Endothelial cell of umbilical vein (primary cell): ENCODE measurements at places on chromosomes 6 and 20. TPM values are rescaled to one million over a fixed set of nuclear protein-coding genes. Genes with fewer than 3 reads are reported as not detected.

HELZ2 gene
- polyA plus RNA-seq = 10.6 and 16.2 TPM in 2 replicates

SLC12A5 gene
- 1.8 and 2.3 TPM in 2 replicates for polyA plus RNA-seq

TRIM31 gene
- polyA plus RNA-seq = not detected in 2 replicates

PIM1 gene
- polyA plus RNA-seq = 6.8 and 9.2 TPM in 2 replicates

KIAA1755 gene
- 0.36 and 0.37 TPM in 2 replicates for polyA plus RNA-seq

LAMP5 gene
- 0.10 TPM in 1 of 2 replicates, not detected in the other for polyA plus RNA-seq

ERVFRD-1 gene
- not detected in 2 replicates for polyA plus RNA-seq

DNA sequence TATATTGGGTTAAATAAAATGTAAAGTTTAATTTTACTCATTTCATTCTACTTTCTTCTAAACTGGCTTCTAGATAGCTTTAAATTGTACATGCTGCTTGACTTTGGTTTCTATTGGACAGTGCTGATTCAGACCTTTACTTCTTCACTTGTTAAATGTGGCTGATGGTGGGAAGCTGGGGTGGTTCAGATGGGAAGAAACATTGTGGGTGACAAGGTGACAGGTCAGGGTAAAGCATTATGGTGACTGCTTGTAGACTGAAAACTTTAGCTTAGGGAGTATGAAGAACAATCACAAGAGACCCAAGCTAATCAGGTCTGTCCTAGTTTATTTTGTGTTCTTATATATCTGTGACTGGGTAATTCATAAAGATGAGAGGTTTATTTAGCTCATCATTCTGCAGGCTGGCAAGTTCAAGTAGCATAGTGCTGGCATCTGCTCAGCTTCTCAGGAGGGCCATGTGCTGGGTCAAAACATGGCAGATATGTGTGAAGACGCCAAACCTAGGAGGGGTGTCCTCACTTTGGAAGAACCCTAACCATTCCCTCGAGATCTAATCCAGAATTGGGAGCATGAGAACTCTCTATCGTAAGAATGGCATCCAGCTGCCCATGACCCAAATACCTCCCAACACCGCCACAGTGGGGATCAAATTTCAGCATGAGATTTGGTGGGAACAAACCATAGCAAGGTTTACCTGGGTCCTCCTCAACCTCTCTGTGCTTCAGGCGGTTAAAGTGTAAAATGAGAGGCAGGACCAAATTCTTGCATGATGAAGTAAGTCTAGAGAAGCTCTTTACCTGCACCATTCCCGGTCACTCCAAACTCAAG is 102.8 kb downstream of the FYN start:
- no peak for DNase-seq

DNA sequence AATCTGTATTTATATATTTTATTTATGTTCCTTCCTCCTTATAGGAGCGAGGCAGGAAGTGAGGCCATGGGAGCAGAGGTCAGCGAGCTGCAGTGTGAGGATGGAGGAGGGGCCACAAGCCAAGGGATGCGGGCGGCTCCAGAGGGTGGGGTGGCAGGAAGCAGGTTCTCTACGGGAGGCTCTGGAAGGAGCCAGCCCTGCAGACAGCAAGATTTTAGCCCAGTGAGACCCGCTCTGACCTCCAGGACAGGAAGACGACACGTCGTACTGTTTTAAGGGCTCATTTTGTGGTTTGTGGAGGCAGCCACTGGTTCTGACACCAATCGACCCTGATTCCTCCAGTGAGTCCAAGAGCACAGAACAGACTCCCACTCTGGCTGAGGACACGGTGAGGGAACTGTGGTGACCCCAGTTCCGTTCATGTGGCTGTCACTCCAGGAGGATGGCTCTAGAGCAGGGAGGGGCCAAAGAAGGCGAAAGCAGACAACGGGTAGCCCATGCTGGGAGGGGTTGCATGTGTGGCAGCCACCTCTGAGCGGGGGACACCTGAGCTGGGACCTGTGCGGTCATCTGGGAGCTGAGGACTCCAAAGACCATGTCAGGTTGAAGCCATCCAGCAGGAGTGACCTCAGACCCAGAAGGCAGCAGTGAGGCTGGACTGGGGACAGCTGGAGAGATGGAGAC is 100.1 kb upstream of the BHLHE23 start:
- no peak for DNase-seq

DNA sequence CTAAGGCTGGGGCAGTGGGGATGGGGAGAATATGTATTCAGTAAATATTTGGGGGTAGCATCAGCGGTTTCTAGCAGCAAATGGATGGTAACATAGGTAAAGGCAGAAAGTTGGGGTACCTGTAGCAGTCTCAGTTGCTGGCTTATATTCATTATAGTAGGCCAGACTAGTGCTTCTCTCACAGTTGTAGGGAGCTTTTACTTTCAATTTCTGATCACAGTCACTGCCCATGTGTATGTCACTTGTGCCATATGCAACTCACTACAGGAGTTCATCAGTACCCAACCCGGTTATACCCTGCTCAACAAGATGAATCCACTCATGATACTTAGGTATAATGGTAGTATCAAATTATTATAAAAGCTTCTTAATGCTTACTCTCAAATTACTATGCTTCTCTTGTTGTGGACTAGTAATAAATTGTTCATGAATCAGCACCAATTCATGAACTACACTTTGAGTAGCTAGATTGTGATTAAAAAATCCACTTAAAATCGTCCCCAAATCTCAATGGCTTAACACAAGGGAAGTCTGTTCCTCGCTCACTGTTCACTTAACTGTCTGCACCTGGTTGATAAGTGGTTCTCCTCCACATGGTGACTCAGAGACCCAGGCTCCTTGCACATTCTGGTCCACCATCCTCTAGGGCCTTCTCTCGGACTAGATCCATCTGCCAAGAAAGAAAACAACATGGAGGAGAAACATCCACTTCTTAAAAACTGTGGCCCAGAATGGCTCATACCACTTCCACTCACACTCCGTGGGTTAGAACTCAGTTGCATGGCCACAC is 31.3 kb upstream of the MYLIP start:
- DNase-seq = no peak

GRCh38 chr20:57866250-57867106 is 156.7 kb upstream of the PMEPA1 start:
- DNase-seq = no peak

DNA sequence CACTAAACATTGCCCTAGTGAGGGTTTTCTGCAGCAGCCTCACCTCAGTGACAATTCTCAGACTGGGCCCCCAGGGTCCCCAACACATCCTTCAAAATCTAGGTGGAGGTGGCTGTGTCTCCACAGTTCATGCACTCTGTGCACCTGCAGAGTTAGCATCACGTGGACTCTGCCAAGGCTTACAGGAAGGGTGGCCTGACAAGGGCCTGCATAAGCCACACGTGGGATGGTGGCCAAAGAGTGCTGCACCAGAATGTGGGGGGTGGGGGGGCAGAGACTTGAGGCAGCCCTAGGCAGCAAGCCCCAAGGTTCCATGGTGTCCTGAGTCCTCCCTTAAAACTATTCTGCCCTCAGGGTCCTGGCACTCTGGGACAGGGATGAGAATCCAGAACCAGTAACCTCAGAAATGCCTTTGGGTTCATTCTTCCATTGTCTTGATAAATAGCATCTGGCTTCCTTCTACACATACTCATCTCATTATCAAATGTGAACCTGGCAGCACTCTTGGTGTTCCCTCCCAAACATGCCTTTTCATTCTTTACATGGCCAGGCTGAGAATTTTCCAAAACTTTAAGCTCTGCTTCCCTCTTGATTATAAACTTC is 1.6 kb upstream of the SERPINB1 start:
- no peak for DNase-seq

GRCh38 chr6:100230953-100231316 is 233.8 kb downstream of the SIM1 start:
- DNase-seq = peak; percentile 51

GRCh38 chr6:139895205-139895793 is 520.9 kb upstream of the CITED2 start:
- DNase-seq = no peak

DNA sequence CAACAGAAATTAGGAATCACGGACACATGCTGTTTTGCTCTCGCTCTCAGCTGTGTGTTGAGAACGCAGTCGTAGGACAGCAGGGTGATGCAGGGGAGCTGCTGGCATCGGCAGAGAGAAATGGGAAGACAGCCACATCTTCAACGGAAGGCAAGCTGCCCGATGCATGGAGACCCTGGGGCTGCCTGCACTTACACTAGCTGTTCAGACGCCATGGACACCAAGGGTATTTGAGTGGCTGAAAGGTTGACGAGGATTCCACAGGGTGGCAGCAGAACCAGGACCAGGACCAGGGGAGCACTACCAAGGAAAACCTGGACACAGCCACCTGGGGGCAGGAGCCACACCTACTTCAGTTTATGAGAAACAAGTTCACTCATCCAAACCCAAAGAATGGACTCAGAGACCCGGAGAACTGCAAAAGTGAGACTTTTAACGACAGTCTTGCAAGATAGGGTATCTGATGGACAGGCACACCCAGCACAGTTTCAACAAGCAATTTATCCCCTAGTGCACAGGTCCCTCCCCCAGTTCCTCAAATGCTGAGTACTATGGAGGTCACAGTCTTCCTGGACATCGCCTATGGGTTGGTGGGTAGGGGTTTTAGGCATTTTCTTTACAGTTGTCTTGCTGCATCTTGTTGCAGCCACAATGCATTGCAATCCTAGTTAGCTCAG is 56.3 kb upstream of the ENTPD6 start:
- DNase-seq = no peak
